ENCODE measurements at places on chromosomes 13 and 19. TPM values are rescaled to one million over a fixed set of nuclear protein-coding genes. Genes with fewer than 3 reads are reported as not detected.

The ATG4D gene
- 6.3 TPM for total RNA-seq

The IGFL4 gene
- 0.74 TPM for total RNA-seq

The ANKLE1 gene
- 0.41 TPM for total RNA-seq

The PRR12 gene
- total RNA-seq: 3.2 TPM

The ZNF829 gene
- 5.2 TPM for total RNA-seq

The PDE4C gene
- not detected for total RNA-seq

The CD79A gene
- not detected for total RNA-seq

The WIZ gene
- total RNA-seq: 5.7 TPM

The PEAK3 gene
- not detected for total RNA-seq

The CRX gene
- not detected for total RNA-seq

The SLC25A23 gene
- 27.7 TPM for total RNA-seq

The KLK3 gene
- total RNA-seq: not detected

The CEACAM3 gene
- total RNA-seq: not detected

The ZNF573 gene
- 10.4 TPM for total RNA-seq

The ZNF524 gene
- total RNA-seq: 10.8 TPM

The C19orf33 gene
- total RNA-seq: 1.7 TPM

The CEACAM4 gene
- total RNA-seq: not detected

The FFAR1 gene
- total RNA-seq: not detected

The FXYD7 gene
- total RNA-seq: not detected

The NLRP7 gene
- not detected for total RNA-seq

The MAP3K10 gene
- total RNA-seq: 8.0 TPM

The TMEM59L gene
- total RNA-seq: 2.2 TPM

The UNC13A gene
- total RNA-seq: 0.49 TPM

The APBA3 gene
- 15.5 TPM for total RNA-seq

The TNFAIP8L1 gene
- 2.3 TPM for total RNA-seq

The THSD8 gene
- total RNA-seq: not detected

Data from fibroblast of the aortic adventitia (primary cell).